ENCODE measurements at places on chromosomes 6 and 20.

GRCh38 chr6:42271834-42272805 lies 54.5 kb upstream of the MRPS10 start:
- no peak for DNase-seq

GRCh38 chr20:42441196-42441863 lies 748.4 kb downstream of the PTPRT start:
- no peak for DNase-seq

DNA sequence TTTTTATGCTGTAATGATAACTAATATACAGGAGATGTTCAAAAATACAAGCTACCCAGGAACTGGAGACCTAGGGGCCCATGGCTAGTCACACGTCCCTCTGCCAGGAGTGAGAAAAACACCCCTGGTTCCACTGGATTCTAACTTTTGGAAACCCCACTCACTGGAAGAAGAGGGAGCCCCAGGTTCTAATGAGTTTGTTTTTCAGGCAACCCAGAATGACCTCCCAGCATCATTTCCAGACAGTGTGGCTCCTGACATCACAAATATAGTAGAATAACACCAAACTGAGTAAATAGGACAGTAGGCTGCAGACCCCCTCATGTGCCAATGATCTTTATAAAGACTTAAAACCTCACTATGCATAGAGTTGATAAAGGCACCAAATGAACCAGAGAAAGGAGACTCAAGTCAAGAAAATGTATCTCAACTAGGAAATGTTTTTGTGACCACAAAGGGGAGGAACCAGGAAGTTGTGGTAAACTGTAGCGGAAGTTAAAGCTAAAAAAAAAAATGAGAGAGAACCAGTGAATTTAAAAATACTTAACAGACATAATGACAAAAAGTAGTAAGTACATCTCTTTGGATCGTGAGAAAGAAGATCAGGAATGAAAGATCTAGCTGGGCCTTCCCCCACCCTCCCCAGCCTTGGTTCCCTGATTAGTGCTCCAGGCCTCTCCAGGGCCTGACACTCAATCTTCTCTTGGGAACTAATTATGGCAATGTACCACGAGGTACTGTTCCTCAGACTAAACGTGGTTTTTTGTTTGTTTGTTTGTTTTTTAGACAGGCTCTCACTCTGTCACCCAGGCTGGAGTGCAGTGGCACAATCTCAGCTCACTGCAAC lies 19.8 kb downstream of the HLA-E start:
- peak; percentile 73 for DNase-seq

DNA sequence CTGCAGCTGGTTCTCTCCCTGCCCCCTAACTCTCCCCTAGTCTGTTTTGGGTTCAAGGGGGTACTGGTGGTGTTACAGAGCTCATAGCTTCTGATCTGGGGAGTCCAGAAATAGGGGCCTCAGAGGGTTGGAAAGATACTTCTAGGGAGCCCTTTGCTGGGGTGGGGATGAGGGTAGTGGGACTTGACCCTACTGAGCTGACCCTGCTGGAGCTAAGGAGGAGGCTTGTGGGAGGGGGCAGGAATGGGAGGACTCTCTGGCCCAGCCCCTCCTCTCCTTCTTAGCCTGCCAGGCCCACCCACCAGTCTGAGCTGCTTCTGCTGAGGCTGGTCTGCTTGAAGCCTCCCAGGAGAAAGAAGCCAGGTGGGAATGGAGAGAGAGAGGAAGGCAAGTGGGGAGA lies at the start of gene EGFL8:
Gene EGFL8 (plus strand): TSS at position 301 of the 400 bp plus-strand sequence. CDS start 1,571 bp downstream, outside the sequence.
- no peak for DNase-seq

DNA sequence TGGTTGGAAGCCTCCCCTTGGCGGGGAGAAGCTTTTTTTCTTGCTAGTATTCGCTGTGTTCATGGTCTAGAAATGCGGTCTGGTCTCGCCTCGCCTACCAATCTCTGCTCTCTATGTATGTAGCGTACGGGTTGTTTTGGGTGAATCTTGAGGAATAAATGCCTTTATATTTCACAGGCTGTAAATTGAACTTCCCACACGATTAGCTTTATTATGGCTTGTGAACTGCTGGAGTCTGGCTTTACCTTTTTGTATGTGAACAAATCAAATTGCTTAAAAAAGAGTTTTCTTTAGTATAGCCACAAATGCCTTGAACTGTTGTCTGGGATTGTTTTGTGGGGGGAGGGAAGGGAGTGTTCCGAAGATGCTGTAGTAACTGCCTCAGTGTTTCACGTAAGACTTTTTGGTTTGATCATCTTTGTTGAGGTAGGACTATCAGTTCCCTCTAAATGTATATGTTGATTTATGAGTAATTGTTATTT lies 2.2 kb downstream of the INSM1 start:
- DNase-seq = no peak

DNA sequence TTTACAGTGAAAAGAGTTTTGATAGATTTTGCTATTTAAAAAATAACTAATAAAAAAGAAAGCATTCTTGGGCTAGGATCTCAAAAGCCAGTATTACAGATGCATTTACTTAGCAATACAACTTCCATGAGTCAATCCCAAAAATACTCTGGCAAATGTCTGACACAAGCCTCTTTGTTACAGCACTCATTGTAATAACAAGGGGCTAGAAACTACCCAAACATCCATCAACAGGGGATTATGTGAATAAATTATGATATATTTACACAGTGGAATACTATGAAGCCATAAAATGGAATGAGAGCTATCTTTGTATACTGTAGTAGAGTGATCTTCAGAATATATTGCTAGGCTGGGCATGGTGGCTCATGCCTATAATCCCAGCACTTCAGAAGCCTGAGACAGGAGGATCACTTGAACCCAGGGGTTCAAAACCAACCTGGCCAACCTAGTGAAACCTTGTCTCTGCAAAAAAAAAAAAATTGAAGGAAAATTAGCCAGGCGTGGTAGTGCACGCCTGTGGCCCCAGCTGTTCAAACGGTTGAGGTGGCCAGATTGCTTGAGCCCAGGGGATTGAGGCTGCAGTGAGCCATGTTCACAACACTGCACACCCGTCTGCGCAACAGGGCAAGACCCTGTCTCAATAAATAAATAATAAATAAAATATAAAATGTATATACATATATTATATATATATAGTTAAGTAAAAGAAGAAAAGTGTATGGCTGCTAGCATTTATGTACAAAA lies 34.7 kb upstream of the TOP1 start:
- DNase-seq = no peak

DNA sequence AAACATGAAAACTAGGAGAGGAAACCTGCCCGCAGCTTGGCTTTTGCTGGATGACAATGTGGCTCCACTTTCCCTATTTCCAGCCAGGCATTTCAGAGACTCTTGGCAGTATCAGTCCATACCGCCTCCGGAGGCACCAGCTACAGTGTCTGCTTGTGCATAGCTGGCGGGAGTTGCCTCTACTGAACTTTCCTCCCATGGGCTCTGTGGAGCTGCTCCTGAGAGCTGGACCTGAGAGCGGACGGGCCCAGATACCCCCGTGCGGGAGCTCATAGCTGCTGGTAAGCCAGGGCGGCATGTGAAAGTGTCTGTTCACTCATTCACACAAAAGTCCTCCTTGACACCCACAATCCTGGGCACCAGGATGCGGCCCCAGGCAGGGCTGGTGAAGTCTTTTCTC lies 130.3 kb upstream of the PMEPA1 start:
- DNase-seq = no peak

Data from SK-N-MC (cell line).